ENCODE measurements at places on chromosomes 7 and 10. TPM values are rescaled to one million over a fixed set of nuclear protein-coding genes. Genes with fewer than 3 reads are reported as not detected.

GRCh38 chr7:73976761-73977618 lies 51.0 kb upstream of the ELN start:
- H3K4me1 ChIP-seq = no peaks in the 10 kb centered on the region
- no peak for DNase-seq
- H3K4me3 ChIP-seq = no peak overlapping the region
- no peak overlapping the region for H3K27ac ChIP-seq
- no peaks in the 10 kb centered on the region for H3K27me3 ChIP-seq
- no peaks in the 10 kb centered on the region for H3K36me3 ChIP-seq

DNA sequence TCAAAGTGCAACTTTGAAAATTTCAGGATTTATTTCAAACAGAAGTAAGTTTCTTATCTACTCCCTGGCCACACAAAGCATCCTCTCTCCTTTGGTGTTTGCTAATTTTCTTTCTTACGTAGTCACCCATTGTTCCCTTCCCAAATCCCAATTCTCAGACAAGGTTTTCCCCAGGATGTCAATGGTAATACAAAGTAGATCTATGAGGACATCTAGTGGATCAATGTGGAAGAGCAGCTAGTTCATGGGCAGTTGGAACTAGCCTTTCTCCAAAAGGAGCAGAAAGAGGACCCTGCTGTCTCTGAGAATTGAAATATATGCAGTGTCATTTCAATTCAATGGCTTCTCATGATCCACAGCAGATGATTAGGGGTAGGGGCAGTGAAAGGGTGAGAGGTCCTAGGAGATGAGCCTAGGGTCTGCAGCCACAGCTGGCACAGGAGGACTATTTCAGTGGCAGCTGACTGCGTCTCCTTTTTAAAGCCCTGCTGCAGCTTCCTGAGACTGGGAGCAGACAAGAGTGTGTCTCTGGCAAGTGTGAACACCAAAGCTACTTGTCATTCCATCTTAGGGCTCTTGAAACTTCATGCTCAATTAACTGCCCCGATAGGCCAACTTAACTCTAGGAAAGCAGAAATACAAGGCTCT lies 632.6 kb downstream of the KCNMA1 start:
- H3K27me3 ChIP-seq = no peaks in the 10 kb centered on the region
- H3K4me3 ChIP-seq = no peak overlapping the region
- H3K36me3 ChIP-seq = no peaks in the 10 kb centered on the region
- DNase-seq = peak; percentile 73
- peaks cover 5% of the 10 kb centered on the region for H3K4me1 ChIP-seq

- no peak overlapping the region for H3K4me3 ChIP-seq
- H3K27me3 ChIP-seq = no peaks in the 10 kb centered on the region
- H3K36me3 ChIP-seq = no peaks in the 10 kb centered on the region
- H3K4me1 ChIP-seq = peaks cover 10% of the 10 kb centered on the region
- DNase-seq = no peak
Measured at GRCh38 chr10:35502692-35503091, 102.4 kb upstream of the GJD4 start.

GRCh38 chr7:37149051-37149772 lies 299.5 kb downstream of the ELMO1 start:
- H3K36me3 ChIP-seq = no peaks in the 10 kb centered on the region
- H3K27me3 ChIP-seq = no peaks in the 10 kb centered on the region
- no peak overlapping the region for H3K4me3 ChIP-seq
- peaks cover 3% of the 10 kb centered on the region for H3K4me1 ChIP-seq
- no peak overlapping the region for H3K27ac ChIP-seq
- DNase-seq = no peak

- H3K27ac ChIP-seq = peak overlapping the region; percentile 50
- no peak overlapping the region for H3K4me3 ChIP-seq
- peak; percentile 9 for DNase-seq
- no peaks in the 10 kb centered on the region for H3K27me3 ChIP-seq
- peaks cover 16% of the 10 kb centered on the region for H3K4me1 ChIP-seq
Measured at GRCh38 chr10:114584419-114584818, 73.7 kb downstream of the ABLIM1 start.

Gene HGF
- 0.11 TPM for total RNA-seq
